Chondrocyte (in vitro differentiated cells): ENCODE measurements at places on chromosomes 3 and 15. TPM values are rescaled to one million over a fixed set of nuclear protein-coding genes. Genes with fewer than 3 reads are reported as not detected.

The ACKR2 gene
- 0.41 to 1.2 TPM (median 1.0 TPM) in 3 replicates for total RNA-seq

The FEZF2 gene
- not detected in 3 replicates for total RNA-seq

The C2CD4A gene
- total RNA-seq, result 0.10 TPM in 1 of 3 replicates, not detected in the others

The GOLGA8S gene
- 0.32 to 0.94 TPM (median 0.46 TPM) in 3 replicates for total RNA-seq

The C3orf22 gene
- total RNA-seq, result not detected in 3 replicates

The RPL39L gene
- 15.8 to 18.9 TPM (median 17.4 TPM) in 3 replicates for total RNA-seq

The DNAH12 gene
- total RNA-seq, result 0.02 to 0.29 TPM (median 0.15 TPM) in 3 replicates

The ARL14 gene
- not detected in 3 replicates for total RNA-seq

The NDUFB5 gene
- total RNA-seq, result 58.5 to 93.6 TPM (median 67.0 TPM) in 3 replicates

The A4GNT gene
- total RNA-seq, result not detected in 3 replicates

The ATG7 gene
- total RNA-seq, result 27.4 to 34.3 TPM (median 29.0 TPM) in 3 replicates

The TMC3 gene
- not detected in 3 replicates for total RNA-seq

The HHATL gene
- not detected in 3 replicates for total RNA-seq

The ST8SIA2 gene
- total RNA-seq, result 2.4 to 6.2 TPM (median 4.5 TPM) in 3 replicates

The VILL gene
- 1.7 to 2.6 TPM (median 1.7 TPM) in 3 replicates for total RNA-seq
